ENCODE measurements at places on chromosomes 2 and 18.

GRCh38 chr2:189095101-189095500 lies 84.5 kb downstream of the COL5A2 start:
- DNase-seq: no peak

- no peak for DNase-seq
Observed at GRCh38 chr2:162184359-162184758, 32.3 kb upstream of the GCG start.

GRCh38 chr2:10241641-10242430 lies 60.9 kb upstream of the HPCAL1 start:
- no peak for DNase-seq

GRCh38 chr2:120949027-120949956 lies 213.6 kb downstream of the GLI2 start:
- no peak for DNase-seq

DNA sequence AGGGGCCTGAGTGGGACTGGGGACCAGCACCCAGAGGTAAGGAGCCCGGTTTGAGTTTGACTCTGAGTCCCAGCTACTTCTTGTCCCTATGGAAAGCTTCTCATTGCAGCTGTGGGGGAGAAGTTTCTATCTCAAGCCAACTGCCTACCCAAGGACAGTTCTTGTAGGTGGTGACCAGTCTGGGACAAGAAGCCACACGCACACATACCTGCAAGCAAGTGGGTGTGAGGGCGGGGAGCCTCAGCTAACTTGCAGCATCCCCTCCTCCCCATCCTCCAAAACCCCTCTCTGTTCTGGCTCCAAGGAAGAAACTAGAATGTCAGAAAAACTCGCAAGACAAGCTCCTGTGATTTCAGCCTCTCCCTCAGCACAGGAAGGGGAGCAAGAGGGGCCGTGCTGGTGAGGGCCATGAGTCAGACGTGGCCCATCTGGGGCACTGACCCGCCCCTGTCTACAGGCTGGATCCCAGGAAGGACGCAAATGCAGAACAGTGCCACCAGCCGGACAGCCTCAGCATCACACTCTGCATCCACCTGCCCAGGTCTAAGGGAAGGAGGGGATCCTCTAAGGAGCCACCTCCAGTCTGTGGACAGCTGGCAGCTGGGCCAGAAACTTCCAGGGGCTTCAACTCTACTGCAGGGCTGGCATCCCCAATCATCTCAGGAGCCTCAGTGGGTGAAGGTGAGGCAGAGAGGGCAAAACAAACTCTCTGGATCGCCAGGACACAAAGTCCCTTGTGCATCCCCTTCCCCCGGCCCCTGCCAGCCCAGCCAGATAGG lies 103.4 kb downstream of the TNS1 start:
- no peak for DNase-seq

GRCh38 chr2:28613186-28613585 lies 117.3 kb downstream of the PLB1 start:
- no peak for DNase-seq

Measured in activated T-cell treated with anti-CD3 and anti-CD28 coated beads for 48 hours (primary cell).